Thoracic aorta (tissue), 2 donors: ENCODE measurements at places on chromosomes 11 and 22.

GRCh38 chr22:45199723-45200122, 36.0 kb downstream of the NUP50 start:
- no peak overlapping the region for H3K4me3 ChIP-seq
- no peak overlapping the region for H3K27ac ChIP-seq
- H3K4me1 ChIP-seq: no peaks in the 10 kb centered on the region

DNA sequence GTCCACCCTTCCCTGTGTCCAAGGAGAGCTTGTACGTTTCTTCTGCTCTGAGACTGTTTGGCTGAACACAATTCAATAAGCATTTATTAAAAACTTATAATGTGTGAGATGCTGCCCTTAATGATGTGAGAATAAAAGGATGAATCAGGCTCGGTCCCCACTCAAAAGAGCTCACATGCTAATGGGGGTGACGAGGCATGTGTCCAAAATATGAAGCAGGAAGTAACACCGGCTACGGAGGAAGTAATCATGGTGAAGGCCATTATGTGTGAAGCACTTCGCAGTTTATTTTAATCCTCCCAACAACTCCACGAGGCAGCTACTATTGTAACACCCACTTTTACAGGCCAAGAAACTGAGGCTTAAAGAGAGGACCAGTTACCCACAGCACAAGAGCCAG, 3.4 kb upstream of the RASD2 start:
- peak overlapping the region; percentile 92 for H3K27ac ChIP-seq
- peaks cover 17% of the 10 kb centered on the region for H3K4me1 ChIP-seq
- no peak overlapping the region for H3K4me3 ChIP-seq

DNA sequence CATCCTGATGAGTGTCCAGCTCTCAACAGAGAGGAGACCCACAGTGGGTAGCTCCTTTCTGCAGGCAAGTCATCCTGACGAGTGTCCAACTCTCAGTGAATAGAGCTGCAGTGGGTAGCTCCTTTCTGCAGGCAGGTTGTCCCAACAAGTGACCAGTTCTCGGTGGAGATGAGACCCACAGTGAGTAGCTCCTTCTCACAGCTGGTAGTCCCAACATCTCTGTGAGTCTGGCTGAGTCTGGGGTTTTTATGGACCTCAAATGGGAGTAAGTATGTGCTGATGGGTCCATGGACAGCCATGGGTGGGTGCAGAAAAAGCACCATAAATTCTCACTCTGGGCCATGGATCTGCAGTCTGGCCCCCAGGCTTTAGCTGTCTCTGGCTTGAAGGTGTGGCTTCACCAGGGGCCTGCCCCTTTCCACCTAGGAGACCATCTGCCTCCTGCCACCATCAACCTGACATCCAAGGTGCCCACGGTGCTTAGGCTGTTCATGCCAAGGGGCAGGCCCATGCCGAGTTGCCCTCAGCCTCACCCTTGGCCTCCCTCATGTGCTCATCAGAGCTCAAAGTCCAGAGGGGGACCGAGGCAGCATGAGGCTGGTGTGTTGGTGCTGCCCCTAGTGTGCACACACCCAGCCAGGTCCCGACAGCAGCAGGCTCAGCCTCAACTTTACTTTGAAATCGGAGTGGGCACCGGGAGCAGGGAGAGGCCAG, 15.3 kb downstream of the NPAT start:
- no peak for DNase-seq
- H3K4me1 ChIP-seq: no peaks in the 10 kb centered on the region
- no peak overlapping the region for H3K4me3 ChIP-seq
- H3K36me3 ChIP-seq: peaks cover 16% of the 10 kb centered on the region

DNA sequence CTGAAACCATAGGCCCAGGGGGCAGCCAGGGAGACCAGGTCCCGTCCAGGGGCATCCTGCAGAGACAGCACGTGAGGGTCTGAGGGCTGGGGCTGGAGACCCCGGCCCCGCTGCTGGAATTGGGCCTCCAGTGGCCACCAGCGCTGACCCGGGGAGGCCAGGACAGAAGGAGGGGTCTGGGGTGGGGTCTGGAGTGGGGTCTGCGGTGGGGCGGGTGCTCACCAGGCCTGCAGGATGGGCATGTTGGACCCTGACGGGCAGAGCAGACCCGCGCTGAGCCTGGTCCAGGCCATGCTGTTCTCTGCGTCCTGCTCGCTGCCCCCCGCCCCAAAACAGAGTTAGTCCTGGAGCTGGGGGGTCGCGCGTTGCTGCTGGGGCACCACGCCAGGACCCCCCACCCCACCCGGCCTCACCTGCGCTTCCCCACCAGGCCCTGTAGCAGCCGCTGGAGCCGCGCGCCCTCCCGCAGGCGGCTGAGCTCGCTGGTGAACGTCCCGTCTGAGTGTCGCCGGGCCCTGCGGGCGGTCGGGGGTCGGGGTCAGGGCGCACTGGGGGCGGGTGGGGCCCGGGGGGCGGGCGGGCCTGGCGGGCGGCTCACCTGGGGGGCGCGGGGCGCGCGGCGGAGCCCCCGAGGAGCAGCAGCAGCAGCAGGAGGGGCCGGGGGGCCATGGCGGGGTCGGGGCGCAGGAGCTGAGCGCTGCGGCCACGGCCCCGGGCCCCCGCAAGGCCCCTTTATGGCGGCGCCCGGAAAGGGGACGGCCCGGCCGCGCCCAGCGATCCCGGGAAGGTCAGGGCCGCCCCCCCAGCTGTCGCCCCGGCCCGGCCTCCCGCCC, at the start of gene SCT:
SCT (minus strand) TSS at position 707 of the 833 bp plus-strand sequence; CDS start at position 669, 38 bp downstream.
- H3K4me3 ChIP-seq: no peak within 1 kb of the TSS
- H3K4me1 ChIP-seq: peaks cover 13% of the 10 kb centered on the region
- peak within 1 kb of the TSS; percentile 80 for H3K27ac ChIP-seq
- DNase-seq: no peak
- H3K36me3 ChIP-seq: no peaks in the 10 kb centered on the region
- no peaks in the 10 kb centered on the region for H3K27me3 ChIP-seq

- H3K36me3 ChIP-seq: peaks cover under 1% of the 10 kb centered on the region
- no peak overlapping the region for H3K4me3 ChIP-seq
- no peak for DNase-seq
- no peaks in the 10 kb centered on the region for H3K27me3 ChIP-seq
These were observed 3.8 kb downstream of the DCPS start for GRCh38 chr11:126307706-126308105.

GRCh38 chr11:104432981-104433380, 269.0 kb upstream of the PDGFD start:
- H3K27me3 ChIP-seq: no peaks in the 10 kb centered on the region
- no peak overlapping the region for H3K27ac ChIP-seq
- no peak for DNase-seq
- H3K4me3 ChIP-seq: no peak overlapping the region
- no peaks in the 10 kb centered on the region for H3K36me3 ChIP-seq

DNA sequence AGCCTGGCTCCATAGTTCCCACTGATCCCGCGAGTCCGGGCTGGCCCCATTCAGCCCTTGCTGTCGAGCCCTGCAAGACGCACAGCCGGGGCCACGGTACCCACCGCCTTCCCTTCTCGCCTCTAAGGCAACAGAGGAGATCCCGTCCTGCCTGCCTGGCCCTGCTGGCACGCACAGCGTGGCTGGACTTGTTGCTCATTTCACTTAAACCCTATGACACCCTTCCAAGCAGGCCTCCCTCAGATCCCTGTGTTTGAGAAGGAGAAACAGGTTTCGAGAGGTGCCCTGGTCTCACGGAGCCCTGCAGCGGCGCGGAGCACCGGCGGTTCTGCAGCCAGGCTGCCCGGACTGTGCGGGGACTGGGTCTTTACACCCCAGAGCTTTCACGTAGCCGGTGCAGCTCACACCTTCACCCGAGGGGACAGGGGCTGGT, 1048.4 kb downstream of the BRD1 start:
- no peaks in the 10 kb centered on the region for H3K4me1 ChIP-seq
- no peak for DNase-seq
- no peaks in the 10 kb centered on the region for H3K36me3 ChIP-seq
- no peaks in the 10 kb centered on the region for H3K27me3 ChIP-seq
- no peak overlapping the region for H3K4me3 ChIP-seq

DNA sequence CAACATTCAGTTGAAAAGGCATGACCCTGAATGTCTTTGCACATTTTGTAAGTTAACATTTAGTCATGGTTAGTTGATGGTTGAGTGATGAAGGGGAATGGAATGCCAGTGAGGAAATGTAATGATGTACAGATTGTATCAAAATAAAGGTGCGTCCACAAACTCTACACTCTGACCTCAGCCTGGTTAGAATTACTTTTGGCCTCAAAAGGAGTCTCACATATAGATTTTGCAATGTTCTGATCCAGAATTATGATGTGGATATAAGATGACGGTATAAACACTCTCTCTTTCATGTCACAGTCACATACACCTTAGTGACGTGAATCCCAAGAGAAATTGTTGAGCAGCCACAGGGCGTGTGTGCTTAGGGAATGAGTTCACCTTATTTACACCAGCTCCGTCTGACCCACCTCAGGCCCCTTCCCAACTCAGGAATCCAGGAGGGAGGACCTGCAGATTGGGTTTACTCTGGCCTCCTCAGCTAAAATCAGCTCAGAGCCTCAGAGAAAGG, 100.1 kb downstream of the RDX start:
- H3K4me3 ChIP-seq: no peak overlapping the region
- no peaks in the 10 kb centered on the region for H3K36me3 ChIP-seq
- no peak for DNase-seq
- H3K27ac ChIP-seq: no peak overlapping the region

DNA sequence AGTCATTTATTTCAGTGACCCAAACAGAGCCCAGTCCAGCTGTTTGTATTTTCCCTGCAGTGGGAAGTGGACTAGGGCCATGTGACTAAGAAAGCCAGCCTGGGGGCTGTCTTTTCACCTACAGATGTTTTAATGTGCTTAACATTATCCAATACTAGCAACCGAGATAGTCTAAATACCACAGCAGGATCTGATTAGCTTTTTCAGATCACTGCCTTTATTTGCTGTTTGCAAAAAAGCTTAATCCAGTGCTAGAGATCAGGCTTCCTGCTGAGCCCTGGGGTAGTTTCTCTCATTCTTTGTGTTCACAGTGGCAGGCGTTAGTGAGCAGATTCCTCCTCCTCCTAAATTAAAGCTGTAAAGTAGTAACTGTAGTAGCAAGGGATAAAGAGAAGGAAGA, 35.0 kb downstream of the ZC3H12C start:
- no peaks in the 10 kb centered on the region for H3K36me3 ChIP-seq
- H3K4me1 ChIP-seq: no peaks in the 10 kb centered on the region
- no peak for DNase-seq
- no peak overlapping the region for H3K27ac ChIP-seq
- H3K27me3 ChIP-seq: no peaks in the 10 kb centered on the region

- H3K36me3 ChIP-seq: no peaks in the 10 kb centered on the region
- H3K27ac ChIP-seq: no peak overlapping the region
- H3K27me3 ChIP-seq: no peaks in the 10 kb centered on the region
- H3K4me1 ChIP-seq: no peaks in the 10 kb centered on the region
These were observed 124.7 kb upstream of the BMAL1 start for GRCh38 chr11:13152736-13153541.

- H3K27ac ChIP-seq: no peak overlapping the region
- peak overlapping the region; percentile 45 for H3K4me3 ChIP-seq
- no peak for DNase-seq
These were observed 32.6 kb downstream of the PPFIA1 start for GRCh38 chr11:70303070-70303469.

DNA sequence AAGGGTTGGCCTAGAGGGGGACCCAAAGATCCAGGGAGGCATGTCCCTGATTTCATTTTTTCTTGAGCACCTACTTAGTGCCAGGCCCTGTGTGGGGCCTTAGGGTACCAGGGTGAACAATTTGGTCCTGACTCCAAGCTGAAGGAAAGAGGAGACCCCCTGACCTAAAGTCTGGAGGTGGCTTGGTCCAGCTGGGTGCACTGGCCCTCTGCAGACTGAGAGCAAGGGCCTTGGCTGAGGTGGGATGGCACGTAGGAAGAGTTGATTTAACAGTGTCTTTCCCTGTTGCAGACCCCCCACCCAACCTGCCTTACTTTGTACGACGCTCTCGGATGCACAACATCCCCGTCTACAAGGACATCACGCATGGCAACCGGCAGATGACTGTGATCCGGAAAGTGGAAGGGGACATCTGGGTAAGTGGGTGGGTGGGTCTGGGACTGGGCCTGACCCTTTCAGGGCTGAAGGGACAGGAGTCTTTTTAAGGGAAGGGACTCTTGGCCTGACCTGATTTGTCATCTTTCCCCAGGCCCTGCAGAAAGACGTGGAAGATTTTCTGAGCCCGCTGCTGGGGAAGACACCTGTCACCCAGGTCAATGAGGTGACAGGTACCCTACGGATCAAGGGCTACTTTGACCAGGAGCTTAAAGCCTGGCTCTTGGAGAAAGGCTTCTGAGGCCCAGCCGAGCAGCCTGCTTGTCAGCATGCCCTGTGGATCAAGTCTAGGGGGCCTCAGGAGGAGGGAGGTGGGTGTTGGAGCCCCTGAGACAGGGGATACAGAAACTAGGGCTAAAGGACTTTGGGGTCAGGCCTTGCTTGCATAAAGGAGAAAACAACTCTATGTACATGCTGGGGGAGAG, 3.3 kb downstream of the MRPL49 start:
- peaks cover 22% of the 10 kb centered on the region for H3K4me1 ChIP-seq
- H3K36me3 ChIP-seq: peaks cover 64% of the 10 kb centered on the region
- no peak overlapping the region for H3K4me3 ChIP-seq
- no peaks in the 10 kb centered on the region for H3K27me3 ChIP-seq

GRCh38 chr11:11010624-11011127, 152.8 kb upstream of the ZBED5 start:
- H3K4me3 ChIP-seq: peak overlapping the region; percentile 45
- DNase-seq: no peak
- H3K27me3 ChIP-seq: no peaks in the 10 kb centered on the region
- no peak overlapping the region for H3K27ac ChIP-seq
- H3K4me1 ChIP-seq: no peaks in the 10 kb centered on the region
- no peaks in the 10 kb centered on the region for H3K36me3 ChIP-seq

DNA sequence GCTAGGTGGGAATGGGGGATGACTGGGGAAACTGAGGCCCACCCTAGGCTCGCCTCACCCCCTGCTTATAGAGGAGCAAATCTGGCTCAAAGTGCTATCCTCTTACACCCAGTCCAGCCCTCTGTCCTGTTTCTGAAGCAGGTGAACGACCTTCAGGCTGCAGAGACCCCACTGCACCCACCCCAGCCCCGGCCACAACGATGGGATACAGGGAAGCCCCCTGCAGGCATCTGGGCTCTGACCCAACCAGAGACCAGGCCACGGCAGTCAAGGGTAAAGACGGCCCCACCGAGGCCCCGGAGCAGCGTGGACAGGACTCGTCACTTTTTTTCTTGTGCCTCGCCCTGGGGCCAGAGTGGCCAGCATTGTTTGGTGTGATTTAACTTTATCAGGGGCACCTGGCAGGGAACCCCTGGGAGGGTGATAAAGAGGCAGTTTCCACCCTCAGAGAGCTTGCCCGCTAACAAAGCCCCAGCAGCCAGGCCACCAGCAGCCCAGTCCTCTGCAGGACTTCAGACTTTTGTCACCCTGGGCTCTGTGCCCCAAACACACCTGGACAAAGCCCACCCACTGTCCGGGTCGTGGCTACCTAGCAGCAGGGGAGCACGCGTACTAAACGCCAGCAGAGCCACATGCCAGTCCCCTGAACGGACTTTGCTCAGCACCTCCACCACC, 612.6 kb downstream of the TBC1D22A start:
- no peak for DNase-seq
- no peak overlapping the region for H3K27ac ChIP-seq
- no peaks in the 10 kb centered on the region for H3K36me3 ChIP-seq
- H3K4me3 ChIP-seq: no peak overlapping the region

GRCh38 chr22:37068859-37069258, 17.3 kb downstream of the KCTD17 start:
- no peak overlapping the region for H3K4me3 ChIP-seq
- no peak overlapping the region for H3K27ac ChIP-seq
- no peaks in the 10 kb centered on the region for H3K36me3 ChIP-seq
- no peaks in the 10 kb centered on the region for H3K4me1 ChIP-seq
- DNase-seq: no peak
